NCI-H187 treated with DMSO at 0.1 percent for 48 hours (cell line): ENCODE measurements at places on chromosomes 3 and 15.
A peak's percentile ranks its signal among the peaks of the same experiment; 100 is the strongest.

GRCh38 chr3:13792512-13793371, 87.1 kb downstream of the WNT7A start:
- DNase-seq, result no peak

DNA sequence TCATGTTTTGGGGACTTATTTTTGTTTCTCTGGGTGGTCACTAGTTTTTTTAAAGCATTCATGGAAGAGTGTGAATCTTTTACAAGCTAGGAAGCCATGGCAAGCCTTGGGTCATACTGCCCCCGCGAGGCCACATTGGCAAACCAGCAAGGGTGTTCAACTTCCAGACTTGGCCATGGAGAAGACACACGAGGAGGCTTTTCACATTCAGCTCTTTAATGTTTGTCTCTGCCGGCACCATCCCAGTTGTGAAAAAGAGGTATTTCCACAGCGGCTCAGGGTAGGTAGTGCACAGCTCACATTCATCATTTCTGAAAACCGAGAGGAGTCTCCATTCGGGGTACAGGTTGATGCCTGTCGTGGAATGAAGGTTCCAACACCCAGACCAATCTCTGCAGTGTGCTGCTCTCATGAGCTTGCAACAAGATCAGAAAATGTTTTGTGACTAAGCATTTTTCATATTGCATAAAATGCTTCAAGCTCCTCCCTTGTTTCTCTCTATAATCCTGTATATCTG, 7.7 kb downstream of the CCR5 start:
- DNase-seq, result no peak

- no peak for DNase-seq
Measured at GRCh38 chr3:123667784-123668183, 82.9 kb upstream of the HACD2 start.

- no peak for DNase-seq
Measured at GRCh38 chr3:72009851-72010443, 225.0 kb upstream of the PROK2 start.

DNA sequence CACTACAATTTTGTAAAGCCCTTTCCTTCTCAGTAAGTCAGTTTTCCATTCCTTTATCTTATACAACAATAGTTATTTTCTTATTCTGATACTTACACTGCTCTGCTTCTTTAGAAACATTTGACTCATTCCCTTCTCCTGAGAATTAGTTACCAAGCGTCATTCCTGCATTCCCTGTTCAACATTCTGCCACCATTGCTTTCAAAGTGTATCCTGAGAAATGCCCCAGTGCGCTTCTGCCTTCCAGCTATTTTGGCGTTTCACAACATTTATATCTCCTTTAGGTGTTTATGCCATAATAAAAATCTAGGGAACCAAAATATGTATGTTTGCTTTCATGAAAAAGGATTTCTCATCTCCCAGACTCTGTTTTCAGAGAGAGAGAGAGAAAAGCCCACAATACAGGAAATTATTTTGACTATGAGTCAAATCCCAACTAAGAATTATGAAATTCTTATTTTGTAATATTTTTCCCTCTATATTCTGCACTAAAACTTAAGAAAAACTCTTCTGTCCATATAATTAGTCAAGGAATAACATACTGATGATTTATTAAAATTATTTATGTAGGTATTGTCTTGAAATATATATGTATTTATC, 118.2 kb upstream of the RAP2B start:
- DNase-seq, result no peak

DNA sequence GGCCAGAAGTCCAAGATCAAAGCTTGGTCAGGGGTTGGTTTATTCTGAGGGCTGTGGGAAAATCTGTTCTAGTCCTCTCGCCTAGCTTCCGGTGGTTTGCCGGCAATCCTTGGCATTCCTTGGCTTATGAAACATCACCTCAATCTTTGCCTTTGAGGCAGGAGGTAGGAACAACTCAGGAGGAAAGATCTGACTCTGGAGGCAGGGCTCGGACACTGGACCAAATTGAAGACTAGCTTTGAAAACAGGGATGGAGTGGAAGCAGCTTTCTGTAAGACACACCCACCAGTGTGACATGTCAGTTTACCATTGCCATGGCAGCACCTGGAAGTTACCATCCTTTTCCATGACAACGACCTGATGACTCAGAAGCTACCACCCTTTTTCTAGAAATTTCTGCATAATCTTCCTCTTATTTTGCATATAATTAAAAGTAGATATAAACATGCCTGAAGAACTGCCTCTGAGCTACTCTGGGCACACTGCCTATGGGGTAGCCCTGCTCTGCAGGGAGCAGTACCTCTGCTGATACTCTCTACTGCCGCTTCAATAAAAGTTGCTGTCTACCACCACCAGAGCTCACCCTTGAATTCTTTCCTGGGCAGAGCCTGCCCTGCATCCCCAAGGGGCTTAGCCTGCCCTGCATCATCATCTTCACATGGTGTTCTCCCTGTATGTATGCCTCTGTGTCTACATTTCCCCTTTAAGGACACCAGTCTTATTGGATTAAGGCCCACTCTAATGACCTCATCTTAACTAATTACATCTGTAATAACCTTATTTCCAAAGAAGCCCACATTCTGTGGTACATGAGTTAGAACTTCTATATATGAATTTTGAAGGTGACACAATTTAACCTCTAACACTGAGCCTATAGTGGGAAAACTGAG, 38.3 kb upstream of the TM4SF4 start:
- no peak for DNase-seq

DNA sequence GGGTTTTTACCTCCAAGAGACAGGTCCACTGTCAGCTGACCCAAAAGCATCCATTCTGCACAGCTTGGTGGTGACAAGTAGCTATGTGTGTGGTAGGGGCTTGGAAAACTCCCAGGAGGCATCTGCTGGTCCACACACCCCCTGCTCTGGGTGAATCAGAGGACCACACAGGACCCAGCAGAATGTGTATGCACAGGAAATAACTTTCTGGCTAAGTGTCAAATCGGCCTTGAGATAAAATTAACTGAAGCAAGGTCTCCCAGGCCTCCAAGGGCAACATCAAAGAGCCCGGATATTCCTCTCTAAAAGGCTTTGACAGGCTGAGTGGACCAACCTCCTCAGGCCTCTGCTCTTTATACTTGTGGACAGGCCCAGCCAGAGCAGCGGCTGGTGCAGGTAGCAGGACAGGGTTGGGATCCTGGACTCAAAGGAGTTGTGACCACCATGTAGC, 66.5 kb downstream of the CTNNB1 start:
- no peak for DNase-seq

GRCh38 chr15:77412972-77413698, 6.8 kb downstream of the PEAK1 start:
- no peak for DNase-seq

DNA sequence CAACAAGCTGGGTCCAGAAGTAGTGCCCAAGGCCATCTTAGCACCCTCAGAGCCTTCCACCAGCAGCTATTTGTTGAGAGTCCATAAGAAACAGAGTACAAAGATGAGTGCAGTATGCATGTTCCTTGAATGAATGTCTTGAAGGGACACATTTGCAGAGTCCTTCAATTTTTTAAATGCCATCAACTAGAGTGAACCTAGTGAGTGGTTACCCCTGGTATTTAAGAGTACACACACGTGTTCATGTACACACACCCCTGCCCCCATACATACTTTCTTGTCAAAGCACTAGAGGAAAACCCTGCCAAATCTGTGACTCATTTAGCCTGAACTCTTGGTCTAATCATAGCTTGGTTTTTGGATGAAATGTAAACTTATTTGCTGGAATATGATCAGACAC, 84.5 kb upstream of the GALNT15 start:
- no peak for DNase-seq

DNA sequence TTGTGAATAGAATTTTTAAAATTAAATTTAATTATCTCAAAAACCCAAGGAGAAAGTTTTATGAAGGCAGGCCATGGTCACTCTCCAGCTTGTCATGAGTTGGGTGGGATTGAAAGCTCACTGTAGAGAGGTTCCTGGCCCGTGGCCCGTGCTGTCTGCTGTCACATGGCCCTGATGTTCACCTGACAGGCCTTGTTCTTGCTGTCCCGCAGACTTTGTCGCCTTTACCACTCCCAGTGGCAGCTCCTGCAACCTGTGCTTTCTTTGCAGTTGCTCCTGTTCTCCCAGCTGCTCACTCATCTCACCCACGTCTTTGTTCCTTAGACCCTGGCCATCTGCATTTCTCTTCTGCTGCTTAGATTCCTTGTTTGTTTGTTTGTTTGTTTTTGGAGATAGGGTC, 35.6 kb downstream of the DHX30 start:
- DNase-seq, result no peak

GRCh38 chr15:27486051-27486450, 515.1 kb downstream of the GABRG3 start:
- DNase-seq, result peak; percentile 11

GRCh38 chr3:142243134-142243533, 17.7 kb upstream of the GK5 start:
- DNase-seq, result no peak

GRCh38 chr3:41143421-41144031, 55.8 kb upstream of the CTNNB1 start:
- DNase-seq, result no peak

- no peak for DNase-seq
Measured at GRCh38 chr15:57570994-57571393, 20.7 kb upstream of the MYZAP start.

GRCh38 chr15:65902373-65902772, 33.1 kb downstream of the RAB11A start:
- DNase-seq, result peak; percentile 25

DNA sequence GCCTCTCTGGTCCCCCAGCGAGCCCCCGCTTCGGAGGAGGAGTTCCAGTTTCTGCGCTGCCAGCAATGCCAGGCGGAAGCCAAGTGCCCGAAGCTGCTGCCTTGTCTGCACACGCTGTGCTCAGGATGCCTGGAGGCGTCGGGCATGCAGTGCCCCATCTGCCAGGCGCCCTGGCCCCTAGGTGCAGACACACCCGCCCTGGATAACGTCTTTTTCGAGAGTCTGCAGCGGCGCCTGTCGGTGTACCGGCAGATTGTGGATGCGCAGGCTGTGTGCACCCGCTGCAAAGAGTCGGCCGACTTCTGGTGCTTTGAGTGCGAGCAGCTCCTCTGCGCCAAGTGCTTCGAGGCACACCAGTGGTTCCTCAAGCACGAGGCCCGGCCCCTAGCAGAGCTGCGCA, 3.5 kb downstream of the PML start:
- no peak for DNase-seq

- no peak for DNase-seq
Measured at GRCh38 chr3:43238801-43239200, 47.5 kb upstream of the SNRK start.

- DNase-seq, result no peak
Measured at GRCh38 chr3:3627114-3627513, 172.1 kb upstream of the LRRN1 start.

GRCh38 chr15:63040509-63040908, 2.0 kb upstream of the TPM1 start:
- no peak for DNase-seq

- DNase-seq, result no peak
Measured at GRCh38 chr3:122728186-122728585, 47.5 kb downstream of the PARP14 start.

DNA sequence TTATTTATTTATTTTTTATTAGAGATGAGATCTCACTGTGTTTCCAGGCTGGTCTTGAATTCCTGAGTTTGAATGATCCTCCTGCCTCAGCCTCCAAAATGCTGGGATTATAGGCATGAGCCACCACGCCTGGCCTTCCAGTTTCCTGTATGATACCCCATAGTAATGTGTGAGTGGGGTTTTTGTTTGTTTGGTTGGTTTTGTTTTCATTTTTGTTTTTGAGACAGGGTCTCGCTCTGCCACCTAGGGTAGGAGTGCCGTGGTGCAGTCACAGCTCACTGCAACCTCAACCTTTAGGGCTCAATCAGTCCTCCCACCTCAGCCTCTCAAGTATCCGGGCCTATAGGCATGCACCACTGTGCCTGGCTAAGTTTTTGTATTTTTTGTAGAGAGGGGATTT, 30.9 kb downstream of the GOLM2 start:
- no peak for DNase-seq

- no peak for DNase-seq
Measured at GRCh38 chr3:139374099-139374498, 15.3 kb downstream of the COPB2 start.

DNA sequence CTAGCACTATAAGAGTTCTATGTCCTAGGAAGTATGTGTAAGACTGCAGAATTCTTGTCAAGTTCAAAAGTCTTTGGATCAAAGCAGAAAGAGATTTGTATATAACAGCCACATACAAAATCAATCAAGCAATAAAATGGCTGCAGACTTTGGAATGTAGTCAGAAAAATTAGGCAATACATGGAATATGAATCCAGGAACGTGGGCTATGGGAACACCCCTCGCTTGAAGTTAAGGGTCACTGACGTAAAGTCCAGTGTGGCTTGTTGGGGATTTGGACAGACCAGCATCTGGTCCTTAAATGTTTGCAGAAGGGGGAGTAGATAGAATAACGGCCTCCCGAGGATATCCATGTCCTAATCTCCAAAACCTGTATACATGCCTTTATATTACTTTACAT, 178.6 kb downstream of the ADAMTS9 start:
- no peak for DNase-seq

- no peak for DNase-seq
Measured at GRCh38 chr3:126519506-126520455, 2.2 kb upstream of the UROC1 start.

DNA sequence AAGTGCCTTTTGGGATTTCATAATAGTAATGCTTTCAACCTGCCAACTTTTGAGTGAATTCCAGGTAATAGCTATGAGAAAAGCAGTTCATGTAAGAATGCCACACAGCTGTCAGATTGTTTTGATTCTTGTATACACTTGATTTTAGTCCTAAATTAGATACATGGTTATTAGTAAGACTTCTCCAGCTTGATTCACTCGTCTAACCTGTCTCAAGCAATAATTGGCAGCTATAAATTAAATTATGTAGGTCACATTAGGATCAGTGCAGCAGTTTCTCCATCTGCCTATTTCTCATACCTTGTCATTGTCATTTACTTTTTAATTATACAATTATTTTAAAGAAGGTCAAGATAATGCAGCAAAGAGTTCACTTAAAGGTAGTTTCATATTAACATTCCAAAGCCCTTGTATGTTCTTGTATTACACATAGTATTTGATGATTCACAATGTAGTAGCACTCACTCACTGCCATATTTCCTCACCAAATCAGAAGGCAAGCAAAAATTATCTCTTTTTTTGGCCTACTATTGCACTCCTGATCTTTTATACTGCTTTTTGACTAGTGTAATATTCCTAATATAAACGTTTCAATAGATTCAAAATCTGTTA, 10.9 kb upstream of the CRYBG3 start:
- no peak for DNase-seq

DNA sequence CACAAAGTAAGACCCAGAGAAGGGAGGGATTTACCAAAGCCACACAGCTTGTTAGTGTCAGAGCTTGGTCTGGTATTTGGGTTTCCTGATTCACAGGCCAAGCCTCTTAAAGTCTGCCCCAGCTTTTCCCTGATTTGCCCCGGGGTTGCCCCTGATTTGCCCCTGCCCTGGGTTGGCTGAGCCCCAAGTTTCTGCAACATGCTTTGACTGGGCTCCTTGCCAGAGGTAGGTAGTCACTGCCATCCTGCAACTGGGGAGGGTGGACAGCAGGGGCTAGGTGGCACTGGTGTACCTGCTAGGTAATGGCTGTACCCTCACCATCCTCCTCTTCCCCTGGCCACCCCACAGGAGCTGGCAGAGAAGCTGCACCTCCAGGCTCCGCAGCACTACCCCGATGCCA, 2.5 kb downstream of the MPI start:
- DNase-seq, result no peak
